Kidney capillary endothelial cell (primary cell): ENCODE measurements at places on chromosomes 12 and 14.

- no peak for DNase-seq
These were observed 16.7 kb downstream of the FNTB start for GRCh38 chr14:65003394-65003793.

DNA sequence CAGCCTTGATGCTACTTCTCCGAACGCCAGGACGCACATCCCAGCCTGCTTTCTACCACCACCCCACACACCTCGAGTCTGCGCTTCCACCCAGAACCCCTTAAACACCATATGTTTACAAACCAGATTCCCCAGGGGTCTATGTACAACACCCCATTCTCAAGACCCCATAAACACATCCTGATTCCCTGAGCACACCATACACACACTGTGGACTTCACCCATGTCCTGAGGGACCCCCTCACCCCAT, 733 bp downstream of the TTC7B start:
- DNase-seq = no peak

DNA sequence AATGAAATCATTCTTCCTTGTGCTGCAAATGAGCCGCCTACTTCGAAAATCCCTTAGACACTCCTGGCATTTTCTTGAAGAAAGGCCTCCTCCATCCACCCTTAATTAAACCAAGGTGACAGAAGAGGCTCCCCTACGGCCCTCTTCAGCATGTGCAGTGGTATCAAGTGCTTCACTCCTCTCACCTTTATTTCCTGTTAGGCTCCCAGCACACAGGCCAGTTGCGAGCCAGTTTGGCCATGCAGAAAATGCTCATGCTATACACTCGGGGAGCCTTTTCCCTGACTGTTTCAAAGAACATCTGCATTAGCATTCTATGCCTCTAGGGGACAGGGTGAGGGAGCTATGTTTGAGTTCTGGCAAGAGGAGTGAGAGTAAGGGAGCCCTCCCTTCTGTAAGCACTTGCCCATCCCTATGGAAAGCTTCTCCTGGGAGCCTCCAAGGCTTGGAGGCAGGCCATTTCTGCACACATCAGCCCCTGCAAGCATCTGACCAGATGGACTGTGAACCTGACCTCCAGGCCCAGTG, 291.5 kb downstream of the RPS29 start:
- no peak for DNase-seq

GRCh38 chr14:76904100-76904739, 78.0 kb downstream of the LRRC74A start:
- DNase-seq = peak; percentile 55

- no peak for DNase-seq
These were observed 60.9 kb upstream of the PSMA6 start for GRCh38 chr14:35231207-35231760.

- DNase-seq = peak; percentile 63
These were observed 17.5 kb downstream of the CAMKK2 start for GRCh38 chr12:121279071-121279375.

DNA sequence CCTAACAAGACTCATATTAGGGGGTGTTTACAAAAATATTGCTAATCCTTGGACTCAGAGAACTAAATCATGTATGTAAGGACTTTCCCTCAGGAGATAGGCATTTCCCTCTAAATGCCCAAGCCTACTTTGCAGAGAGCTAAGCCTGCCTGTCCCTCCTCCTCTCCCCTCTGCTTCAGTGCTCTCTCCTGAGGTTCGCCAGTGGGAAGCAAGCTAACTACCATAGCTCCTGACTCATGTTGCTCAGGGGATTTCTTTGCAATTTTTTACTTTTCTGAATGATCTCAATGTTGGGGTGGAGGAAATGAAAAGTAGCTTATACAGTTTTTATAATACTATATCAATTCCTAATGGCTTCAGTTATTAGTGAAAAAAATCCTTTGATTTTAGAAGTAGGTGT, 29.6 kb downstream of the IFT43 start:
- no peak for DNase-seq

- no peak for DNase-seq
These were observed 179.6 kb downstream of the TBX5 start for GRCh38 chr12:114226241-114226928.

- DNase-seq = no peak
These were observed 534.2 kb upstream of the MIS18BP1 start for GRCh38 chr14:45787167-45787566.

GRCh38 chr14:70018713-70019211, 139.5 kb downstream of the SMOC1 start:
- no peak for DNase-seq

DNA sequence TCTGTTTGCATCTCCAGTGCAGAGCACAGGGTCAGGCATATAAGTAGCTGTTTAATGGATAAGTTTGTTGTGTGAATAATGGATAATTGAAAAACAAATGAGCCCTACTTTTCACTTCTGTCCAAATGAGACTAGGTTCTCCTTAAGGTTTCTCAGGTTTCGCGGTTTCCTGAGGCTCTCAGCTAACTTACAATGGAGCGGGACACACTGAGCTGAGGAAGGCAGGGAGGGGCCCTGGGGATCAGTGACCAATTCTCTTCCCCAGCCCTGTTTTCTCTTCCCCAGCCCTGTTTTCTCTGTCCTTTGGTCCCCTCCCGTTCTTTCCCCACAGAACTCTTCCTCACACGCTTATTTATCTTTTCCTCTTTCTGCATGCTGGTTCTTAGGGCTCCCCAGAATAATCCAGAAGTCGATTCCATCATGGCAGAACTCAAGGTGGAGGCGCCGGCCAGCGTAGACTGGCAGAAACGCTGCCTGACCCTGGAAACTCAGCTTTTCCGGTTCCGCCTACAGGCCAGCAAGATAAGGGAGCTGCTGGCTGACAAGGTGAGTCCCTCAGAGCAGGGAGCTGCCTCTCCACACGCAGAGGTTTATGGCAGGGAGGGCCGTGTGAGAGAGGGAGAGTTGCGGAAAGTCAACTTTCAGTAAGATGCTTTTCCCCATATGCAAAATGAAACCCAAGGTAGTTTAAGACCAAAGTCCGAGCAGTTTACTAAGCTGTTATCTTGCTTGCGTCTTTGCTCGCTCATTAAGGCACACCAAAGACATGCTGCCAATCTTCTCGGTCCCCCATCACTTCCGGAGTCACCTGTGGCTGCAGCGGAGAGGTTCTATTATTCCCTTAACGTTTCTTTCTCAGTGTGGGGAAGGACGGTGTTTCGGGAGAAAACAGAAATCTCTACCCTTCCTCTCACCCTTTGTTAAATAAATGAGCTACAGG, 8.6 kb downstream of the PLEKHH1 start:
- no peak for DNase-seq

GRCh38 chr12:85725991-85726390, 110.2 kb downstream of the RASSF9 start:
- DNase-seq = no peak

- no peak for DNase-seq
These were observed 3.4 kb upstream of the RNASE7 start for GRCh38 chr14:21038441-21039422.

DNA sequence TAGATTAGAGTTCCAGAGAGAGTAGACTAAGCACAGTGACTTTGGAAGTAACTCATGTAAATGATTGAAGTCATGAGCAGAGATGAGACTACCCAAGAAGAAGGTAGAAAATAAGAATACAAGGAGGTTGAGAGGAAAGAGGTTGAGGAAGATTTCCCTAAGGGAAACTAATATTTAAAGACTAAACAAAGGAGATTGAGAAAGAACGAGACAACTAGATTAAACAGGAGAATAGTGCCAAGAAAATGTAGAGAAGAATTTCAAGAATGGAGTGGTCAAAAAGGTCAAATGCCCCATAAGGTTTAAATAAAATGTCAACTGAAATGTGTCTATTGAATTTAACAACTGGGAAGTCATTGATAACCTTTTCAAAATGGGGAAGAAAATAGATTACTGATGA, 59.0 kb downstream of the RPS29 start:
- DNase-seq = no peak

- no peak for DNase-seq
These were observed 214.9 kb upstream of the BTG1 start for GRCh38 chr12:92360543-92360942.

GRCh38 chr14:28767853-28768741, 1.5 kb downstream of the FOXG1 start:
- no peak for DNase-seq

- DNase-seq = no peak
These were observed 47.2 kb downstream of the NPAS3 start for GRCh38 chr14:32985866-32986265.

DNA sequence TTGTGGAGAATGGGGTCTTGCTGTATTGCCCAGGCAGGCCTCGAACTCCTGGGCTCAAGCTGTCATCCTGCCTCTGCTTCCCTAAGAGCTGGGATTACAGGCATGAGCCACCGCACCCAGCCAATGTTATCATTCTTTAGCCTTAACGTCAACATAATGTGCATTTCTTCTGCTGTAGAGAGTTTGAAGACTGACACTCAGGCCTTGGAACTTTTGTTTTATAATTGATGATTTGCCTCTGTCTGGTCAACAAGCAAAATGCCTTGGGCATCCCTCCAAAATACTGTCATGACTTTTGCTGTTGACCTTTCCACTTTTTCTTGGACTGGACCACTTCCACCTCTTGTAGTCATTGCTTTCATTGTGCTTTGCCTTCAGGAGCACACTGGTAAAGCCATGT, 29.0 kb downstream of the FAM234B start:
- DNase-seq = no peak
